Natural killer cell (primary cell): ENCODE measurements at places on chromosomes 16 and 17. TPM values are rescaled to one million over a fixed set of nuclear protein-coding genes. Genes with fewer than 3 reads are reported as not detected.

P2RX1 gene
- total RNA-seq: 13.4 TPM

TP53TG3C gene
- total RNA-seq: not detected

DNA sequence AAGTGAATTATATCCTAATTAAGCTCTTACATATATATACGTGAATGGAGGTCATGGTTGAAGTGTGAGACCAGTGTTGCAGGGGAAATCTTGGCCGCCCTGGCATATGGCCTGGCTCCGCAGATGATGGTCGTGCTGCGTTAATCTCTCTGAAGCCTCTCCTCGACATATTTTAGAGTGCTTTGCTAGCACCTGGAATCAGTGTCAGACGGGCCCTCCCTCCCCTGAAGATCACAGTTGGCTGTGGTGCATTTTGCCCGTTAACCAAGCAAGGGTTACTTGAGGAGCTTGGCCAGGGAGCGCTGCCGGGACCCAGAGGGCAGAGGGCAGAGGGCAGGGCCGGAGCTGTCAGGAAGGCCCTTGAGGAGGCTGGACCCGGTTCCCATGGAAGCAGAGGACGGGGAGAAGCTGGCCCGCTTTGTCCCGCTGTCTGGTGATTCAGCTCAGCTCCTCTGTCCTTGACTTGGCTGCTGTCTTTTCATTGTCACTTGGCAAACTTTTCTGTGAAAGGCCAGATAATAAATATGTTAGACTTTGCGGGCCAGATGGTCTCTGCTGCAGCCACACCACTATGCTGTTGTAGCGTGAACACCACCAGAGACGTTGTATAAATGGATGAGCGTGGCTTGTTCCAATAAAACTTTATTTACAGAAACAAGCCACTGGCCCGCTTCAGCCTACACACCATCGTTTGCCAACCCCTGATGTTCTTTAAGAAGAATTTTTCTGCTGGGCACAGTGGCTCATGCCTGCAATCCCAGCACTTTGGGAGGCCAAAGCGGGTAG lies 32.3 kb downstream of the CIBAR2 start:
- no peak for DNase-seq

- no peak for DNase-seq
Measured at GRCh38 chr17:47708864-47709541, 15.0 kb downstream of the TBKBP1 start.

GRCh38 chr17:67467500-67468455 lies 90.7 kb downstream of the PITPNC1 start:
- peak; percentile 24 for DNase-seq

SEPTIN1 gene
- 196 TPM for total RNA-seq

ITGA2B gene
- total RNA-seq: 32.6 TPM

VAT1L gene
- total RNA-seq: not detected

C1QTNF1 gene
- total RNA-seq: 0.28 TPM

- no peak for DNase-seq
Measured at GRCh38 chr17:34780438-34780837, 180.8 kb downstream of the CCT6B start.

CDC42EP4 gene
- total RNA-seq: 4.4 TPM

GRCh38 chr16:83833921-83834320 lies 26.1 kb downstream of the HSBP1 start:
- DNase-seq: no peak

GPR139 gene
- not detected for total RNA-seq

DNA sequence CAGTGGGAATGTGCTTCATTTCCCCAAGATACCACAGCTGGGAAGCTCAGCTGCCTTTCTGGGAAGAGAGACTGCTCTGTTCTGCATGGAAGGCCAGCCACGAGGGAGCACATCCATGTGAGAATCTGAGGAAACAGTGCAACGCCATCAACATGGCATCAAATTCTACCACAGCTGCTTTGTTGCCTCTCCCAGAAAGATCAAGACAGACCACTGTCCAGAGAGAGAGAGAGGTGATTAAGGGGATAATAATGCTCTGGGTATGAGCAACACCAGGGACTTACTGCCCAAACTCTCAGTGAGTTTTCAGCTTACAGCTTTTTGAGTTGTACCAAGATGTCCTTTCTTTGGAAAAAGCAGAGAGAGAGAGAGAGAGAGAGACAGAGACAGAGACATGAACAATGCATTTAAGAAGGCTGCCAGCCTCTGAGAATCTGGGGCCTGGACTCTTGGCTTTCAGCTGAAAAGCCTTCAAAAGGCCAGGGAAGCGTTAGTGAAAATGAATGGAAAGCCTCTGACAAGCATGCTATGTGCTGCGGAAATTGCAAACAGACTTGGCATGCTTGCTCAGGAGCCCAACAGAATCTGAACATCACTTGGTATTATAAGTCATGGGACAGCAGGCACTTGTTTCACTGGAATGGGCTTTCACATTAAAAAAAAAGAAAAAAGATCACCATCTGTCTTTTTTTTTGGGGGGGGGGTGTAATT lies 223.1 kb downstream of the MAP2K6 start:
- DNase-seq: no peak

DNA sequence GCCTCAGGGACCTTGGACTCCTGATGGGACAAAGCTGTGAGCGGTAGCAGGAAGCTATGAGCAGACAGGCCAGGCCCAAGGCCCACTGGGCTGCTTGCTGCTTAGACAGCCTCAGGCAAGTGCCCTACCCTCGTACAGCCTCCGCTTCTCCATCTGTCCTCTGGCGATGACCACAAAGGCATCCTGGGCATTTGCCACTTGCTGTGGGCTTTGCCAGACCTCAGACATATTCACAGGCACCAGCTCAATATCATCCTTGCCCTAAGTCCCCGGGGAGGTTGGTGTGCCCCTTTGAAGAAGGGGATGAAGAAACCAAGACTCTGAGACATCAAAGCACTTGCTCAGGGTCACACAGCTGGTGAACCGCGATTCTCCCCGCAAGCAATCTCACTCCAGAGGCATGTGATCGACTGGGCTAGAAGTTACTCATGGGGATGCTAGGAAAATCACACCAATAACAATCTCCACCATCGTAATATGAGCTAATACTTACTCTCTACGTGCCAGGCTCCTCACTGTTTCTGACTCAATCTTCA lies 21.7 kb downstream of the PPL start:
- DNase-seq: no peak

- no peak for DNase-seq
Measured at GRCh38 chr16:68790130-68790761, 53.1 kb upstream of the TANGO6 start.

DNA sequence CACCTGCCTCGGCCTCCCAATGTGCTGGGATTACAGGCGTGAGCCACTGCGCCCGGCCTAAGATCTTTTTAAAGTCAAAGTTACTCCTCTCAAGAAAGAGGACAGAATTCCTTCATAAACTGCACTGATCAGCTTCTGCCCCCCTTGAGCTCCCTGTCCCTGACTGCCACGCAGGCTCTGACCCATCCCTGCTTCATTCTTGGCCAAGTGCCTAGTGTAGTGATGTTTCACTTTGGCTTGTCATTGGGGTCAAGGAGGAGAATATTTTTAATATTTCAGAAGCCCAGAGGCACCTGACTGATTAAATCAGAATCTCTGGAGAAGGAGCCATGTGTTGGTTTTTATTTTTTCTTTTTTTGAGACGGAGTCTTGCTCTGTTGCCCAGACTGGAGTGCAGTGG lies 9.1 kb downstream of the MRM1 start:
- DNase-seq: no peak

TEKT1 gene
- total RNA-seq: not detected

SMCR8 gene
- 48.5 TPM for total RNA-seq

GRCh38 chr17:48528153-48528935 lies 2.5 kb downstream of the HOXB1 start:
- no peak for DNase-seq

PLCG2 gene
- total RNA-seq: 250 TPM

GRCh38 chr17:77829843-77830799 lies 128.4 kb upstream of the TNRC6C start:
- no peak for DNase-seq

GRCh38 chr16:81469710-81470535 lies 25.3 kb downstream of the CMIP start:
- DNase-seq: peak; percentile 75

- no peak for DNase-seq
Measured at GRCh38 chr17:61415374-61416210, 15.9 kb downstream of the TBX2 start.

IGFALS gene
- total RNA-seq: 0.70 TPM

ADAD2 gene
- not detected for total RNA-seq

DNA sequence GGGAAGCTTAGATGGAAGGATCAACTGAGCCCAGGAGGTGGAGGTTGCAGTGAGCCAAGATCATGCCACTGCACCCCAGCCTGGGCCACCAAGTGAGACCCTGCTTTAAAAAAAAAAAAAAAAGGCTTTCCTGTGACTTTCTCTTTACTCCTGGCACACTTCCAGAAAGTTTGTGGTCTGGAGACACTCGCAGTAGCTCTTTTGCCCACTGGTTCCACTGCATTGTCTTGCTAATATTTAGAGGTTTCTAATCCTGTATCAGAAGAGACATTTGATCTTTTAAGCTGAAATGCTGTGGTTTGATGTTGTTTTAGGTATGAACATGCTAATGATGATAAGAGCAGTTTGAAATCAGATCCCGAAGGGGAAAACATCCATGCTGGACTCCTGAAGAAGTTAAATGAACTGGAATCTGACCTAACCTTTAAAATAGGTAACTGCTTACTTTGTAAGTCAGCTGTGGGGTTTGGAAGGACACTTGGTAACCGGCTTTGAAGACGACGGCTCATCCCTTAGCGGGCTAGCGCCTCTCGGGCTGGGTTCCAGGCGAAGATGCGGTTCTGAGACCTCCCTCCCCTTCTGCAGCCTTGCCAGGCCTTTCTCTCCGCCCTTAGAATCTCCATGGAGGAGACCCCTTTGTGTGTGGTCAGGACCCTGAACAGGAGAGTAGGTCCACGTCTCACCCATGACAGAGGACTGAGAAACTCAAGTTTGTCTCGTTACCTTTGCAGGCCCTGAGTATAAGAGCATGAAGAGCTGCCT lies 23.1 kb downstream of the NTAN1 start:
- peak; percentile 59 for DNase-seq

- DNase-seq: no peak
Measured at GRCh38 chr16:78984887-78985464, 615.6 kb downstream of the MAF start.

ABCA10 gene
- 2.3 TPM for total RNA-seq

DNA sequence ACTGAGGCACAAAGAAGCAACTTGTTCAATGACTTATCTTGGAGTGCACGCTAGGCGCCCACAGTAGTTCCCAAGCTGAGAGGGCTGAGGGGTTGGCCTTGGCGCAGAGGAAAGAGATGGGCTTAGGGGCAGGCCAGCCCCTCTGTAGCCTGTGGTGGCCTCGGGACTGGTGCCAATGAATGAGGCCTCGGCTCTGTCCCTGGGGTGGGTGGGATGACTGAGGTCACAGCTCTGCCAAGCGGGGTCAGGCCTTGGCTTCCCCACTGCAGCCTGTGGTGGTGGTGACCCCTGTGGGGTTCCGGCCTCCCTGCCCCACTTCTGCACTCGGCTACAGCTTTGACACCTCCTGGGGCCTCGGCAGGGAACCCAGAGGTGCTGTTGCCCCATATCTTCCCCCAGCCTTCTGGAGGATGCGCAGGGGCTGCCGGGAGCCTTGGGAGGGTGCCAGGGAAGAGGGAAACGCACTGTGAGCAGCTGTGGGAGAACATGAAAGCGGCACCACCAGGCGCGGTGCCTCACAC lies 46.0 kb downstream of the BEAN1 start:
- no peak for DNase-seq

DNA sequence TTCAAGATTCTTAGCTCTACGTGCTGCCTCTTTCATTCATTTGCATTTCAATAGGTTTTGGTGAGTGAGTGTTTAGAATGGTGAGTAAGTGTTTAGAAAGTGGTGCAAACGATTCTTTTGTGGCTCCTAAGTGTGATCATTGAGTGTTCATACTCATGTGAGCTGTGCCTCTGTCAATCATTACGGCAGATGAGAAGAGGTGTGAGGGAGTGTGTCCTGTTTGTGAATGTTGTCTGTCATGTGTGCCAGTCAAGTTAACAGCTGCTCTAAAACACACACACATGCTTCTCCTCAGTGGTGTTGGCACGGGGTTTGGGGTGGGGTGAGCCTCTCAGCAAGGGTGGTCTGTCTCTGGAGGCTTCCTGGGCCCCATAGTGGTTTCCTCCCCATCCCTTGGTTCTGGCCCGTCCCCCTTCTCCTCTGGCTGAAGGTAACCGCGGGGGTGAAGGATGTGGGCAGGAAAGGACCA lies 11.4 kb downstream of the MYL4 start:
- DNase-seq: peak; percentile 49

DNA sequence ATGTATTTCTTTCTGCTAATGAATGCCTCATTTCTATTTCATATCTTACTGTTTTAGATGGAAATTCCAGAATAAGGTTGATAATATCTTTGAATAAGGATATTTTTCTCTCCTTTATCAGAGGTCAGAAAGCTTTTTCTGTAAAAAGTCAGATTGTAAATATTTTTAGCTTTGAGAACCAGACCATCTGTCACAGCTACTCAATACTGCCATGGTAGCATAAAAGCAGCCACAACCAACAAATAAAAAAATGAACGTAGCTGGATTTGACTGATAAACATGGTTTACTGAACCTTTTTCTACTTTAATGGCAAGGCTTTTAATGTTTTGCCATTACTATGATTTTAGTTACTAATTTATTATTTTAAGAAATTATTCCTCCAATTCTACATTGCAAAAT lies 217.4 kb upstream of the COX10 start:
- DNase-seq: no peak

MRC2 gene
- total RNA-seq: 0.54 TPM

- no peak for DNase-seq
Measured at GRCh38 chr16:66701026-66701425, 4.5 kb upstream of the CMTM4 start.

GRCh38 chr16:22670551-22671041 lies 143.4 kb upstream of the HS3ST2 start:
- no peak for DNase-seq

DNA sequence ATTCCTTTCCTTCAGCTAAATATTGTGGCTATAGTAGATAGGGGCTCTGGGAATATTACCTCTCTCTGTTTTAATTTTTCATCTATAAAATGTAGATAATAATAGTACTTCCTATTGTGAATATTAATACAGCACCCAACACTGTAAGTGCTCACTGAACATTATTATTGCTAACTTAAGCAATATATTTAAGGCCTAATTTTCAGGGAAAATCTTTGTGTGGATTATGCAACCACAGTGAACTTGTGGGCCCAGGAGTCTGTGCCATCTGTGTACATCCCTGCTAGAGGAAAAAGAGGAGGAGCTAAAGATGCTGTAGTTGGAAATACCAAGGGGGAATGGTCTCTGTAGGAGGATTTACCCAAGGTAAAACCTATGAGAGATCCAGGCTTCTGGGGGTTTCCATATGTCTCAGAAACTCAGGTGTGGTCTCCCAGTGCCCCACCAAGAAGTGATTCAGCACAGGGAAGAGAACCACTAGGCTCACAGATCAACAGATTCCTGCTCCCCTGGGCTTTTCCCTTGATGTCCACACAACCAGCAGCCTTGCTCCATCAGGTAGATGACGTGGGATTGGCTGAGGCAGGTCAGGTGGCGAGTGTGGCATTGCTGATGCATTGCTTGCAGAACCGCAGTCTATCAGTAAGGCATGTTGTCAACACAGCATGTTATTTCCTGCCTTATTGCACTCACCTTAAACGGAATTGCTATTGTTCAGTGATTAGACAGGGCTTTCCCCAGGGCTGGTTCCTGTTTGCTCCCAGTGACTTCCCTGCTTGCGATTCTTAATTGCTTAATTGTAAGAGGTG lies 1.6 kb upstream of the N4BP1 start:
- DNase-seq: peak; percentile 95

NAGS gene
- total RNA-seq: 1.1 TPM
